ENCODE measurements at places on chromosomes 11 and 22.

- no peak for DNase-seq
Observed at GRCh38 chr22:45065726-45066125, 55.9 kb upstream of the PHF21B start.

DNA sequence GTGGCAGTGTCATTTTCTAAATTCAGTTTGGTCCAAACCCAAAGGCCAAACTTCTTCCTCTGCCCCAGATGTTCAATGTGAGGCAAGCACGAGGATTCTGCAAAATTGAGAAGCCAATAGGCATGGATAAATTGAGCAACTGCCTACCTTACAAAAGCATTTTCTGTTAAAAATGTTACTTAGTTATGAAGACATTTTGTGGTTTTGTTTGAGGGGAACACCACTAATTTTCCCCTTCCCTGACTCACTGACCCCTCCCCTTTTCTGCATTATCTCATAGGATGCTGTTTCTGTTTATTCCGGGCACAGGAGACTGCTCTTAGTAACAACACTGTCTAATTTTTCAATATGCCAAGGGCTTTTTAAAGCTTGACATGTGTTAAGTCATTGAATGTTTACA lies 462.8 kb downstream of the INSC start:
- no peak for DNase-seq

GRCh38 chr22:21013657-21014201 lies 1.2 kb upstream of the P2RX6 start:
- DNase-seq: no peak

DNA sequence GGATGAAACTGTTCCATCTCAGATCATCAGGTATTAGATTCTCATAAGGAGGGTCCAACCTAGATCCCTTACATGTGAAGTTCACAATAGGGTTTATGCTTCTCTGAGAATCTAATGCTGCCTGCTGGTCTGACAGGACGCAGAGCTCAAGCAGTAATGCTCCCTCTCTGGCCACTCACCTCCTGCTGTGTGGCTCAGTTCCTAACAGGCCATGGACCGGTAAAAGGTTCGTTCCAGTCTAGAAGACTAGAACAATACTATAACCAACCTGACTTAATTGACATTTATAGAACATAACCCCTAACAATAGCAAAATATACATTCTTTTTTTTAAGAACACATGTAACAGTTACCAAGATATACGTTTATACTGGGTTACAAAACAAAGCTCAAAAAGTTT lies 45.8 kb downstream of the ATG16L2 start:
- DNase-seq: no peak

DNA sequence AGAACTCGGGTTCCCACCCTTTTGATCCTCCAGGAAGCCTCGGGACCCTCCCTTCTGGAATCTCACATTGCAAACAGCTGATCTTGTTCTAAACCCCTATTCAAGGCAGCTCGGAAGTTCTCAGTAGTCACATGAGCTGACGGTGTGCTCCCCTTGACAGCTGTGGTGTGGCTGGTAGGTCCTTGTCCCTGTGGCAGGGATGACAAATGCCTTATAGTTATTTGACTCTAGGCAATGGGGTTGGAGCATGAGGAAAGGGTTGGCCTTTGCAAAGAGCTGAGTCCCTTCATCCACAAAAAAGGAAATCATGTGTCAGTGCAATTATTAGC lies 23.6 kb downstream of the EIF4G2 start:
- DNase-seq: no peak
